ENCODE measurements at places on chromosomes 2 and 18. TPM values are rescaled to one million over a fixed set of nuclear protein-coding genes. Genes with fewer than 3 reads are reported as not detected.

DNA sequence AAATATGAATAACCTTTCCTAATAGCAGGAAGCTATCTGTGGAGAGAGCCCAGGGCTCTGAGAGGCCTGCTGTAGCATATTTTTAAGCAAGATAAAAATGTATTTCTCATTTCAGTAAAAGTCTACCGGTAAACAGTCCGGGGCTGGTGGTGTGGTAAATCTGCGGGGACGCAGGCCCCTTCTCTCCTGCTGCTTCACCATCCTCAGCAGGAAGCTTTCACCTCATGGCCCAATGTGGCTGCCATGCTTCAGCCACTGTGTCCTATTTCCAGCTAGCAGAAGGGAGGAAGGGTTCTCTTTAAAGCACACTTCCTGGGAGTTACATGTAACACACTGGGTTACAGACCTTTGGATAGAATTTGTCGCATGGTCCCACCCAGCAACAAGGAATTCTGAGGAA, 79.5 kb upstream of the ODC1 start:
- no peak overlapping the region for H3K27ac ChIP-seq
- no peak overlapping the region for H3K4me3 ChIP-seq
- peaks cover 2% of the 10 kb centered on the region for H3K4me1 ChIP-seq
- no peak for DNase-seq
- H3K27me3 ChIP-seq, result no peaks in the 10 kb centered on the region

- no peaks in the 10 kb centered on the region for H3K4me1 ChIP-seq
- H3K4me3 ChIP-seq, result no peak overlapping the region
- no peaks in the 10 kb centered on the region for H3K36me3 ChIP-seq
- peaks cover 5% of the 10 kb centered on the region for H3K27me3 ChIP-seq
Observed at GRCh38 chr2:46260305-46260704, 36.9 kb upstream of the EPAS1 start.

DNA sequence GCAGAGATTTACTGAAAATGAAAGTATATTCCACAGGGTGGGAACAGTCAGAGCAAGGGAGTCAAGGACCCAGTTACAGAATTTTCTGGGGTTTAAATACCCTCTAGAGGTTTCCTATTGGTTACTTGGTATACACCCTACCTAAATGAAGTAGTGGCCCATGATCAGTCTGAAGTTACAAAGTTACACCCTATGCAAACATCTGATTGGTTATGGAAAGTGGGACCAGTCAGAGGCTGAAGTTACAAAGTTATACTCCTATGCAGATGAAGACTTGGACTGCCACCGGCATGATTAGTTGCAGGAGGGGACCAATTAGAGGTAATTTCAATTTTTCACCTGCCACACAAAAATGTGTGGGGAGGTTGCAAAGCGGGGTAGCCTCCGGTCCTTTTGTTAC, 56.2 kb downstream of the USP34 start:
- no peaks in the 10 kb centered on the region for H3K27me3 ChIP-seq
- H3K4me3 ChIP-seq, result no peak overlapping the region
- H3K36me3 ChIP-seq, result peaks cover 6% of the 10 kb centered on the region
- DNase-seq, result no peak

Gene SOWAHC
- 0.14 TPM for total RNA-seq

Gene TMEM247
- total RNA-seq, result not detected

Gene CAPN14
- 0.42 TPM for total RNA-seq

Data from activated naive CD8-positive, alpha-beta T cell treated with anti-CD3 and anti-CD28 coated beads for 36 hours (primary cell).